ENCODE measurements at places on chromosomes 1 and 21. TPM values are rescaled to one million over a fixed set of nuclear protein-coding genes. Genes with fewer than 3 reads are reported as not detected.

IL23R gene
- not detected for polyA plus RNA-seq

OR2T29 gene
- polyA plus RNA-seq = not detected

ITLN2 gene
- not detected for polyA plus RNA-seq

SLAMF7 gene
- polyA plus RNA-seq = not detected

LENEP gene
- polyA plus RNA-seq = 0.26 TPM

SLC9C2 gene
- polyA plus RNA-seq = not detected

KIF14 gene
- 1.2 TPM for polyA plus RNA-seq

CRYAA gene
- polyA plus RNA-seq = not detected

KMO gene
- polyA plus RNA-seq = not detected

TRIM17 gene
- 1.6 TPM for polyA plus RNA-seq

TMEM240 gene
- 8.1 TPM for polyA plus RNA-seq

ATP1A4 gene
- not detected for polyA plus RNA-seq
